Iris pigment epithelial cell (primary cell): ENCODE measurements at places on chromosomes 3 and 15.

GRCh38 chr3:64676831-64677230 lies 11.0 kb downstream of the ADAMTS9 start:
- no peak for DNase-seq

DNA sequence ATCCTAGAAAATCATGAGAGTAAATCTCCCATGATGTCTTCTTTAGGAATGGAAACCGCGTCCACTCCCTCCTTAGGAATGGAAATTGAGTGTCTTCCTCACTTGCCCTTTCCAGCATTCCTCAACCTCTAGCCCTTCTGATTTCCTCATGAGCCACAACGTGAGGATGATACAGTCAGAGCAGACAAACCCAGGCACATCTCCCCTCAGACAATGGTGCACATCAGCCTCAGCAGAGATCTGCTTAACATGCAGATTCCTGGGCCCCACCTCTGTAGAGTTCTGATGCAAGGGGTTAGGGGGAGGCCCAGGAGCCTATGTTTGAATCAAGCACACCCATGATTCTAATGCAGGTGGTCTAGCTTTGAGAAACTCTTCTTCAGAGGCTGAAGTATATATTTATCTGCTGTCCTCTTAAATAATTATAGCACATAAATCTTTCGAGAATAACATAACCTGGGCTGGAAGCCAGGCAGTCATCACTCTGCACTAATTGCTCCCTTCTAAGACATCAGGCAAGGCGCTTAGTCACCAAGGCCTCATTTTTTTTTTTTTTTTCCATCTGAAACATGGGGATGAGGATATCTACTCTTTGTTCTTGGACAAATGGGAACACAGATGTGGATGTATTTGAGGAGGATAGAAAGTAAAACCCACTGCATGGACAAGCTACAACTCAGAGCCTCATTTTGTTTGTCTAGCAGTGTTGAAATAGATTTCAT lies 81.7 kb downstream of the PRICKLE2 start:
- peak; percentile 72 for DNase-seq

- no peak for DNase-seq
Measured at GRCh38 chr15:90617171-90617570, 87.4 kb downstream of the CRTC3 start.

DNA sequence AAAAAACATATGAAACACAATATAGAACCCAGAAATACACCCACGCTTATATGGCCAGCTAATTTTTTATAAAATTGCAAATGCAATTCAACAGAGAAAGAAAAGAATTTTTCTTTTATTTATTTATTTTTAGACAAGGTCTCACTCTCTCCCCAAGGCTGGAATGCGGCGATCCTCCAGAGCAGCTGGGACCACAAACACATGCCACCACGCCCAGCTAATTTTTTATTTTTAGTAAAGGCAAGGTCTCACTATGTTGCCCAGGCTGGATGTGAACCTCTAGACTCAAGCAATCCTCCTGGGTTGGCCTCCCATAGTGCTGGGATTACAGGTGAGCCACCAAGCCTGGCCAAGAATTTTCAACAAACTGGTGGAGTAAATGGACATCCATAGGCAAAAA lies 117.9 kb downstream of the SCAPER start:
- DNase-seq = no peak

DNA sequence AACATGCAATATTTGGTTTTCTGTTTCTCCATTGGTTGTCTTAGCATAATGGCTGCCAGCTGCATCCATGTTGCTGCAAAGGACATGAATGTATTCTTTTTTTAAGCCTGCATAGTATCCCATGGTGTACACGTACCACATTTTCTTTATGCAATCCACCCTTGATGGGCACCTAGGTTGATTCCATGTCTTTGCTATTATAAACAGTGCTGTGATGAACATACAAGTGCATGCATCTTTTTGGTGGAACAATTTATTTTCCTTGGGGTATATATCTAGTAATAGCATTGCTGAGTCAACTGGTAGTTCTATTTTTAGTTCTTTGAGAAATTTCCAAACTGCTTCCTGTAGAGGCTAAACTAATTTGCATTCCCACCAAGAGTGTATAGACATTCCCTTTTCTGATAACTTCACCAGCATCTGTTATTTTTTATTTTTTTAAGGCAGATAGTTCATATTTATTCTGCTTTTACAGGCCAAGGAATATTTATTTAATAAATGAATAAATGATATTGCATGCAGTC lies 62.4 kb upstream of the NPHP3 start:
- no peak for DNase-seq
